ENCODE measurements at places on chromosomes 2 and 18.

- no peak for DNase-seq
These were observed 31.4 kb upstream of the B3GNT7 start for GRCh38 chr2:231364061-231364460.

DNA sequence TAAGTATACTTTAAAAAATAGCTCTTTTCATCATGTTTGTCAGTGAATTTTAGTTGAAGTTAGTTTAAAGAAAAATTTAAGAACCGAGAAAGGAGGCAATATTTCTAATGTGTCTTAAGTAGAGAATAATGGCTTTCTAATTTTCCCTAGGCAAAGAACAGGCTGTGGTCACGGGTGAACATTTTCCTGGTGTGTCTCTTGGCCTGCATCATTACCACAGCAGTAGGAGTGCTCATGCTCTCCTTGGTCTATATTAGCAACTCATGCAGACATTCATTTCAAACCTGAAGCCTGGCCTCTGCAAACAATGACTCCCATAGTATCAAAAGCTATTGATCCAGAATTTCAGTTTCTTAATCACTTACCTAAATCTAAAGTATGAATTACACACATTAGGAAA is 57.4 kb downstream of the C18orf54 start:
- no peak for DNase-seq

- DNase-seq: no peak
These were observed 11.0 kb downstream of the IL18R1 start for GRCh38 chr2:102366406-102367112.

GRCh38 chr2:75309596-75310463 is 110.5 kb upstream of the TACR1 start:
- DNase-seq: no peak

DNA sequence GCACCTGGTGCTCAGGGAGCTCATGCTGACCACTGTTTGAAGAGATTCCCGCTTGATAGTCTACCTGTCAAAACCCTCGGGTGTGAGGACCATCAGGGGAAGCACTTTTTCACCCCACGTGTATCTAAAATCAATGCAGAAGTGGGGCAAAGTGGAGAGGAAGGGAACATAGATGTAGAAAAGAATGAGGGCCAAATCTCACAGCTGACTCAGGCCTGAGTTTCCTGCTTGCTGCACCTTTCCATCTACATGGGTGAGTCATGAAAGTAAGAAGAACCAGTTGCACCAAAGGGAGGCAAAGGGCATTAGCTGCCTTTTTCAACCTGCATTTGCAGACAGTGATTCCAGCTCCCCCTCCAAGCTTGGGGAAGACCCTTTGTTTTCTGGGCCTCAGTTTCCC is 100.2 kb upstream of the MYCN start:
- DNase-seq: no peak

- no peak for DNase-seq
These were observed 82.3 kb downstream of the INPP5D start for GRCh38 chr2:233142355-233142897.

DNA sequence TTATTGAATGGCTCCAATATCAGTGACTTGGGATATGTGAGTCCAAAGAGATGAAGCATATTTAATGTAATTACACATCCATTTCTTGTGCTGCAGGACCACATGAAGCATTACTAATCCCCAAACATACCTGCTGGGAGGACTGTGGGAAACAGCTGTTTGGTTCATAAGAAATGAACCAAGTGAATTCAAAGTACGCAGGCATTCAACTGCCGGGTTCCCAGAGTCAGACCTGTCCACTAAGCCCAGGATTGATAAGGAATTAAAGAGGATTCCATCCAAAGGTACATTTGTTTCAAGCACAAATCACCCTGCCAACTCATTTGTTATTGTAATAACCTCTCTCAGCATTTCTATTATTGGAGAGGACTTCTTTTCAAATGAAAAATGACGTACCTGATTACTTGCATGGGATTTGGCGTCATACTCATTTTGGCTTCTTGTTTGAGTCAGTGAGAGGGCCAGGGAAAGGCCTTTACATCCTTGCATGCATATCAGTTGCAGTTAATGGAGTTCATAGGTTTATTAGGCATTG is 230.7 kb downstream of the TXNL1 start:
- DNase-seq: no peak

DNA sequence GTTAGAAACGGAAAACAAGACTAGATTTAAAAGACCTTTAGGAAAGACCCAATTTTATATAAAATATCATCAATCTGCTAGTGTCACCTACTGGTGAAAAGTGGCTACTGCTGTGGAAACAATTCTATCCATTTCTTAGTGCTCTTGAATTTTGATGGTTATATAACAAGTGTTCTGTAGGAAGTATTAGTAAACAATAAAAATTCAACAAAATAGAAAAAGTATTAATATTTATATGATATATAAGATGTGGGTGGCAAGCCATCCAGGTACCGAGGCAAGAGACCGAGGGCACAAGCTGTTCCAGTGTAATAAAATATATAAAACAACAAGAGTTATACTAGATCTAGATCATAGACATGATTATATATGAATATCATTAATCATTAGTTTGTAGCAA is 6.2 kb upstream of the TMEM87B start:
- no peak for DNase-seq

DNA sequence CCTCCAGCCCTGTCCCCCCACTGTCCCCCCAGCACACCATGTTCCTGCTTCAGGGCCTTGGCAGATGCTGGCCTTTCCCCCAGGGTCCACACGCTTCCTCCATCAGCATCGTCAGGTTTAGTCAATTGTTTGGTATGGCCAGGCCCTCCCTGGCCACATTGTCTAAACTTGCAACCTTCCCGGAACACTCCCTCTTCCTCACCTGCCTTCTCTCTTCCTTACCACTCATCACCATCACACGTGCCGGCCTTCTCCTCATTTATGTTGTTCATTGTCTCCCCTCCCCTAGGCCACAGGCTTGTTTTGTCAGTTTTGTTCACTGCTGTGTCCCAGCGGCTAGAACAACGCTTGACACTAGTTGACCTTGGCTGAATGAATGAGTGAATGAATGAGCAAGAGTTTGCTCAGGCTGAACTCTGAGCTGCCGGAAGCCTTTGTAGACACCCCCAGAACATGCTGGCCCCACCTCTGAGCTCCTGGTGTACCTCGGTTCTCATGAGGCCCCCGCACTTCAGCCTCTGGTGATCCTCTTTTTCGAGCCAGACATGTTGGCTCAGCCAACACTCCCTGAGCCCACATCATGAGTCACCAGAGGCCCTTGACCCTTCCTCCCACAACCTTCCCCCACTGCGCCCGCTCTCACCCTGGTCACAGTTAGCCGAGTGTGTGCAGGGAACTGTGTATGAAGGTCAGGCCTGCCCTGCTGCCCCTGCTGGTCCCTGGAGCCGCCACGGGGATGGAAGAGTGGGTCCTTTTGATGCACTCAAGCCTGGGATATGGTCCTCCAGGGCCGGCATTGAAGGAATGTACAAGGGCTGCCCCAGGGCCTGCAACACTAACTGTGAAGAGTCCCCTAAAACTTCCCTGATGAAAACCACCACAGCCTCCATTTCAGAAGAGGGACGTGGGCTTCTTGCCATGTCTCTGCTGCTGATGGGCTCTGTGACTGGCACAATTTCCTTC is 57.5 kb downstream of the HS1BP3 start:
- peak; percentile 5 for DNase-seq

GRCh38 chr2:159684796-159685195 is 27.5 kb upstream of the MARCHF7 start:
- no peak for DNase-seq

All from posterior cingulate gyrus (tissue), 11 donors.